Activated naive CD4-positive, alpha-beta T cell treated with anti-CD3 and anti-CD28 coated beads, Interleukin-2, amount 10 ng/mL, durations not matched to agents 7 days and 5 days (primary cell): ENCODE measurements at places on chromosomes 6 and 20.

DNA sequence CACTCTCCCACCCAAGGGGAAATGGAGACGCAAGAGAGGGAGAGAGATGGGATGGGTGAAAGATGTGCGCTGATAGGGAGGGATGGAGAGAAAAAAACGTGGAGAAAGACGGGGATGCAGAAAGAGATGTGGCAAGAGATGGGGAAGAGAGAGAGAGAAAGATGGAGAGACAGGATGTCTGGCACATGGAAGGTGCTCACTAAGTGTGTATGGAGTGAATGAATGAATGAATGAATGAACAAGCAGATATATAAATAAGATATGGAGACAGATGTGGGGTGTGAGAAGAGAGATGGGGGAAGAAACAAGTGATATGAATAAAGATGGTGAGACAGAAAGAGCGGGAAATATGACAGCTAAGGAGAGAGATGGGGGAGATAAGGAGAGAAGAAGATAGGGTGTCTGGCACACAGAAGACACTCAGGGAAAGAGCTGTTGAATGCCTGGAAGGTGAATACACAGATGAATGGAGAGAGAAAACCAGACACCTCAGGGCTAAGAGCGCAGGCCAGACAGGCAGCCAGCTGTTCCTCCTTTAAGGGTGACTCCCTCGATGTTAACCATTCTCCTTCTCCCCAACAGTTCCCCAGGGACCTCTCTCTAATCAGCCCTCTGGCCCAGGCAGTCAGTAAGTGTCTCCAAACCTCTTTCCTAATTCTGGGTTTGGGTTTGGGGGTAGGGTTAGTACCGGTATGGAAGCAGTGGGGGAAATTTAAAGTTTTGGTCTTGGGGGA, 754 bp downstream of the TNF start:
- DNase-seq, result no peak

DNA sequence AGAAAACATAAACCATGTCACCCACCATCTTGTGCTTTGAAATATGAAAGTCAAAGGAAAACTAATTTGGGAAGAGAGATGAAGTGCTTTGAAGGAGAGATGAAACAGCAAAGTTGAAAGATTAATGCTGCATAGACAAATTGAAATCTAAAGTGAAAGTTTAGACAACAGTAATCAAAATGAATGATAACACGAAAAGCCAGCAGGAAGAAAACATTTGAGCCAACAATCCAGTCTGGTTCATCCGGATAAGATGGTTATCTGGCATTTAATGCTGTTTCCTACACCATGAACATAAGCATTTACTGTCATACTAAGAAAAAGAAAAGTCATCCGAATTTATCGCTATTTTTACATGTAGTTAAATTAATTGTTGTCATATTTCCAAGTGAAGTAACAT, 595 bp downstream of the HAO1 start:
- DNase-seq, result no peak

- DNase-seq, result no peak
Measured at GRCh38 chr6:8731874-8732273, 296.5 kb upstream of the SLC35B3 start.

DNA sequence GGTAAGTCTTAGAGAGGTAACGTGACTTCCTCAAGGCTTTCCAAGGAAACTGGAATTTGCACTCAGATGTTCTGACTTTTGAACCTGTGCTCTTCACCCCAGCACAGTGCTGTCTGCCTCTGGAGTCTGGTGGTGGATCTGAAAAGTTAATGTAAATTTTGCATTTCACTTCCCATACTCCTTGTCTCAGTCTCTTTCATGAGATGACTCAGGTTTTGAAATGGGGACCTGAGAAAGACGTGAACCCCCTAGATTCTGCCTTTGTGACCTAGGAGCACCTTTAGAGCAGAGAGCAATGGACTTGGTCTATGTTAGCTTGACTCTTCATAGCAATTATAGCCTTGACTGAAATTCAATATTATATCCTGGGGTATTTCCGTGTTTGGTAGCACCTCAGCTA, 223.0 kb downstream of the QKI start:
- no peak for DNase-seq
